ENCODE measurements at places on chromosomes 13 and 19. TPM values are rescaled to one million over a fixed set of nuclear protein-coding genes. Genes with fewer than 3 reads are reported as not detected.

- DNase-seq, result no peak
Measured at GRCh38 chr13:30113983-30114570, 193.3 kb downstream of the KATNAL1 start.

Gene ZNF415
- total RNA-seq, result 2.2 TPM

GRCh38 chr13:105937451-105937850 is 598.0 kb downstream of the EFNB2 start:
- DNase-seq, result no peak

GRCh38 chr19:12521996-12522395 is 29.3 kb downstream of the ZNF564 start:
- DNase-seq, result no peak

Gene MTUS2
- 0.18 TPM for total RNA-seq

Gene CEACAM6
- 10.5 TPM for total RNA-seq

DNA sequence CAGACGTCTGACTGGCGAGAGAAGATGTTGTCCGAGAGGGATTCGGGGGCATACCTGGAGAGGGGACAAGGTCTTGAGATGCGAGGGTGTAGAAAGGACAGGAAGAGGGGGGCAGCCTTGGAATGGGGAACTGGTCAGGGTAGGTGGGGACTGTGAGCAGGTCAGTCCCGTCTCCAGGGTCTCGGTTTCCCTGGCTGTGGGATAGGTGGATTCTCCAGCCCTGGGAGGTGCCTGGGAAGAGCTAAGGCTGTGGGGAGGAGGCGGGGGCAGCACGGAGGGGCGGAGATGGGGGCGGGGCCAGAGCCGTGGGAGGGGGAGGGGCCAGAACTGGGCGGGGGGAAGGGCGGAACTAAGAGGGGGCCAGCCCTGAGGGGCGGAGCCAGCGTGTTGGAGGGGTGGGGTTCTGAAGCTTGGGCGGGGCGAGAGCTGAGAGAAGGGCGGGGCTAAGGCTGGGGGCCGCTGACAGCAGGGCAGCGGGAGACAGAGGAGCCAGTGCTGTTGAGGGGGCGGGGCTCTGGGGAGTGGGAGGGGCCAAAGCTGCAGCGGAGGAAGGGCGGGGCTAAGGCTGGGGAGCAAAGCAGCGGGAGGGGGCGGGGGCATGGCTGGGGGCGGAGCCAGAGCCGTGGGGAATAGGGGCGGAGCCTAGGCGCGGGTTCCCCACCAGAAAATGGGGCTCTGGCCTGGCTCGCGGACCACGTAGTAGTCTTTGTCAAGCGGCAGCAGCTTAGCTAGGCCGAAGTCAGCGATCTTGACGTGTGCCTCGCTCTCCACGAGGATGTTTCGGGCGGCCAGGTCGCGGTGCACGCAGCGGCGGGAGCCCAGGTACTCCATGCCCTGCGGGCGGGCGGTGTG is 9.5 kb upstream of the INSL3 start:
- peak; percentile 90 for DNase-seq

Measured in Peyer's patch (tissue), 4 donors.